ENCODE measurements at places on chromosomes 2 and 18.

GRCh38 chr18:78130232-78131195 lies 849.1 kb upstream of the SALL3 start:
- no peak for DNase-seq

DNA sequence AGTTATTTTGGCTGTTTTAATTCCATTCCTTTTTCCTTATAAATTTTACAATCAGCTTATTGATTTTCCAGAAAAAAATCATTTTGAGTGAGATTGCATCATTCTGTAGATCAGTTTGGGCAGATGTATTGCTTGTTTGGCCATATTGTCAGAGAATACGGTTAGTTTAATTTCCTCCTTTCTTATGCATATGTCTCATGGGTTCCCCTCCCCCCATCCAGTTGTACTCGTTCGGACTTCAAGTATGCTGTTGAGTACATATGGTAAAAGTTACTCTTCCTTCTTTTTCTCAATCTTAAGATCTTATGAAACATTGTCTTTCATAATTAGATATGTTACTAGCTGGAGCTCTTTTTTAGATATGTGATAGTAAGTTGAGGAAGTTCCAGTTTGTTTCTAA lies 131.2 kb upstream of the TTC27 start:
- no peak for DNase-seq

DNA sequence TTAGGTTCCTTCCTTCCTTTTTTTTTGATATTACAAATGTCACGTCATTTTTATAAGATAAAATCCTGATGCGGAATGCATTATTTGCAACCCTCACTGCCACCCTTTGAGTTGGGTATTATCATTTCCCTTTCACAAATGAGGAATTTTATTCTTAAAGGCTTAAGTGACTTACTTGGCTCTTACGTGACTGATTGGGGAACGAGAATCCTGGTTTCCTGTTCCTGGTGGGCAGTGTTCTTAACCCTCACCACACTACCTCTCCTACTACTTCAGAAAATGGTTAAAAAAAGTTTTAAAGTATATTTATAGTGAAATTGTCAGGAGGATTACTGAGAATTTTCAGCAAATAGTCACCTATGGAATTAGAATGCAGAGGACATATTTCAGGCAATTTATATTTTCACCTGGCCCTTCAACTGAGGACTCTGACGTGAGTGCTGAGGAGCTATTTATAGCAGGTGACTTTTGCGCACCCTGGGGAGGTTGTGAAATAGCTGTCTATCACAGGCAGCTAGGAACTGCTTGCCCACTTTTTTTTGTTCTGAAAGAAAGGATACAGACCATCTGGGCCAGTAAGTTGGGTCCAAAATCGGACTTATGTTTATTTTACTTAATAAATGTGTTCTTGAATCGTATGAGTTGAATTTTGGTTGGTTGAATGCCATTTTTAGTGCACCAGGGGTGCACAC lies 18.7 kb upstream of the RASGRP3 start:
- DNase-seq, result peak; percentile 40

DNA sequence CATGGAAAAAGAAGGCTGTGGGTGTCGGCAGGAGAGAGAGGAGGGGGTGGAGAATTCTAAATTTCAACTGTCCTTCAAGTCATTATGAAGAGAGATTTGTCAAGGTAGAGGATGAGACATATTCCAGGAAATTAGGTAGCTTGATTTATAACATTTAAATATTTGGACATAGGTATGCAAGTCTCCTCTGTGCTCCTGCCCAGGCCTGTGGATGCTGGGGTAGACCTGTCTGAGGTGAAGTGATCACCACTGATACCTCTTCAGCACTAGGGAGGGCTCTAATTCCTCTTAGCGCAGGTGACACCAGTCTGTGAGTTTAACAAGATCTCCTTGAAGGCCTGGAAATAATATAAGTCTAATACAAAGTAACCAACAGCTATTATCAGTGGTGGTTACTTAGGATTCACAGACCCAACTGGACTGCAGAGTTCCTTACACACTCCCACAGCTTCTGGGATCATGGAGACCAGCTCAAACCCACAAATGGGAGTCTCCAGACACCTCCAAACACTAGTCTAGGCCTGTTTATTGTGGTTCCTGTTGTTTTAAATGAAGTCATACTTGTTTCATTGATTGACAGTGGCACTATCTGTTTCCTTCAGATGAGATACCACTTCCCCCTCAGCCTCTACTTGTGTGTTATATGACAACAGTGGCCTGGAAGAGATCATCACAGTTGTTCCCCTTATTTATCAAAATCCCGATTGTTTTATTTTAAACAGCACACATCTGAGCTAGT lies 104.1 kb upstream of the ITPRID2 start:
- DNase-seq, result no peak

GRCh38 chr2:27914041-27914804 lies 23.7 kb downstream of the BABAM2 start:
- DNase-seq, result no peak

DNA sequence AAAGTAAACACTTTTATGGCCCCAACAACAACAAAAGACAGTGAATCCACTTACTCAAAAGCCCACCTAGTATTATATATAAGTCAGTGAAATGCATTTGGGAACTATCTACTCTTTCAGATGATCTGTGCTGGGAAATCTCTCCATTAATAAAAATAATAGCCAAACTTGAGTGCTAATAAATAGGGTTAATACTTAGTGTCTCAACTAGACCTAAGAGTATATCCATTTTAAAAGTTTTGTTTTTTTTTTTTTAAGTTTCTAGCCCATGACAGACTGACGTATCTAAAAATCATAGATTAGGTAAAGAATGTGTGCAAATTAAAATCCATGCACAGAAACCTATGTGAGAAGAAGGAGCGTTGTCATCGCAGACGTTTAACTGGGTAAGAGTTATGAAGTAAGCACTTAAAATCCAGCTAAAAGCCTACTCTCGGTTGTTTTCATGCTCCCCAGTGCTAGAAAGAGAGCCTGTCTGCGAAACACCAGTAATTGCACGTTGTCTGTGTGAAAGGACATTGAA lies 83.4 kb upstream of the PELI1 start:
- DNase-seq, result no peak

DNA sequence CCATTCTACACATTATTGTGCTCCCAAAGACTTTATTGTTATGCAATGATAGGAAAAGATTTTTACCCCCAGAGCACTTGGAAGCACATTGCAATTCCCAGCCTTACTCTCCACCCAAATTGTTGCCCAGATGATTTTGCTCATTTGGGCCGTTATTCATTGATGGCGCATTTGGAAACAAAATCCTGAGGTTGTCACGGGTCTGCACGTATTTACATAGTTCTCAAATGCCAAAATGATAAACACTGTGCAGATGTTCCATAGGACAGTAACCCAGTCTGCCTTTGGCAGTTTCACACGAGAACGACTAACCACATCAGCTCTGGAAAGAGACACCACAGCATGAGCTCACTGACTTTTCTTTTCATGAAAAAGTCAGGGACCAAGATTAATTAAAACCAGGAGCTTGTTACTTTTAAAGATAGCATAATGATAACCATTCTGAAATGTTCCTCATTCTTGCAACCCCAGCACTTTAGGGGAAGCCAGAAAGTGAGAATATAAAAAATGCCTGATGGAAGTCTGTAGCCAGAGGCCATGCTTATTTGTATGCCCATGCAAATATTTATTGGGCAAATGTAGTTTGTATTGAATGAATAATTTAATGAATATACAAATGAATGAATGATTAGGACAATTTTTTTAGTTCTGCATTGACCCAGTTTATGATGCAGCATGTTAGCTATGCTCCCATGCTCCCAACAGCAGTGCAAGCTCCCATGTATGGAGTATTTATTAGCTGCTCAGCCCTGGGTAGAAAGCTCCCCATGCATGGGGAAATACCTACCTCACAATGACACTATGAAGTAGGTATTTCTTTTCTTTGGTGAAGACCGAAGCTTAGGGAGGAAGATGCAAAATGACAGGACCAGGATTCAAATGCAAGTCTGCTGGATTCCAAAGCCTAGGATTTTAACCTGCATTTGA lies 84.6 kb downstream of the MAIP1 start:
- DNase-seq, result peak; percentile 14

DNA sequence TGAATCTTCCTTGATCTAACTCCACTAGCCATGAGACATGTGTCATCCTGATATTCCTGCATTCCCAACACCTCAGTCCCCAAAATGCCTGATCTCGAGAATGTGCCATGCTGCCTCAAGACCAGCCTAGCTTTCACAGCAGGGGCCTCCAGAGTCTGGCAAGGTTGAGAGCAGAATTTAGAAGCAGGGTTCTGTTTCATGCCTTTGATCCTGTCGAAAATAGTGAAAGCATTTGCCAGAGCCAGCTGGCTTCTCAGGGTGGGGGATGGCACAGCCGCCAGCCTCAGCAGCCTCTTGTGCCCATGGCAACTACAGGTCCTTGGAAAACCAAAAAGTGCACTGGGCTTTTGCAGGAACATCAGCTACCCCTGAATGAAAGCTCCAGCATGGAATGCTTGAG lies 143.5 kb downstream of the RTN4 start:
- no peak for DNase-seq

DNA sequence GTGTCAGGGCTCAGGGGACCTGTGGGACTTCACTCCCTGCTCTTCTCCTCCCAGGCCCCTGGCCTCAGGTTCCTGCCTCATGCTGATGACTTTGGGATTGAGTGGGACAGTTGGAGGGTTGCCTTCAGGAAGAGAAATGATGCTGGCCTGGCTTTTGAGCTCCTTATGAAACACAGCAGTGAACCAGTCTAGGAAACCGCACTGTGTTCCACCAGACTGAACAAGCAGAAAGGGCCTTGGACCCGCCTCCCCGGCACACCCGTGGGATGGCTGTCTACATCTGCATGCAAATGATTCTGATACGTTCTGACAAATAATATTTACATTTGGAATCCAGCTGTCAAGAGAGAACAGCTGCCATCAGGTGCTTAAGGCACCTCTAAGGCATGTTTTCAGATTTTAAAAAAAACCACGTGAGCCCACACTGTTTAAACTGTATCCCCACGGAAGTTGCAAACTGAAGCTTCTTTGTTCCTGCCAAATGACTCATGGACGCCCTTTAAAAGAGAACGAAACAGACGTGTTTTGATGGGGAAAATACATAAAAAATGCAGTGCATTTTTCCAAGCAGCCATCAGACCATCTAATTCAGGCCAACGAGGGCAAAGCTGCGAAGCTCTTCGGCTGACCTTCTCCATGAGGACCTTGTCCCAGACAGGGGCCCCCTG lies 27.6 kb upstream of the ASAP2 start:
- no peak for DNase-seq

GRCh38 chr2:223944166-223944702 lies 901 bp downstream of the WDFY1 start:
- peak; percentile 42 for DNase-seq

DNA sequence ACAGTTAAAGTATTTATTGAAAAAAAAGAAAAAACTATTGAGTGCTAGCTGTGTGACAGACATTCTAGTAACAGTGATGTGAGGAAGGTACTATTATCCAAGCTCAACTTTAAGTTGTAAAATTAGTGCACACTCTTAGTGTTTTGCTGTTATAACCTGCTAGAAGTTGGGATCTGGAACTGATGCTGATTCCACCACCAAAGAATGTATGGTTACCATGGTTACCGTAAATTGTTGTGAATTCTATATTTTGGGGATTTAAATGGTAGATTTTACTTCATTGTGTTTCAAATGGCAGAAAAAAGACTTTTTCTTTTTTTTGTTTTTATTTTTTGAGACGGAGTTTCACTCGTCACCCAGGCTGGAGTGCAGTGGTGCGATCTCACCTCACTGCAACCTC lies 5.3 kb downstream of the AGFG1 start:
- no peak for DNase-seq

- DNase-seq, result no peak
These were observed 24.2 kb upstream of the UGT1A8 start for GRCh38 chr2:233593201-233593600.

GRCh38 chr2:50347358-50348044 lies 684.4 kb downstream of the NRXN1 start:
- peak; percentile 2 for DNase-seq

- no peak for DNase-seq
These were observed 22.3 kb upstream of the CYRIA start for GRCh38 chr2:16687955-16688354.

DNA sequence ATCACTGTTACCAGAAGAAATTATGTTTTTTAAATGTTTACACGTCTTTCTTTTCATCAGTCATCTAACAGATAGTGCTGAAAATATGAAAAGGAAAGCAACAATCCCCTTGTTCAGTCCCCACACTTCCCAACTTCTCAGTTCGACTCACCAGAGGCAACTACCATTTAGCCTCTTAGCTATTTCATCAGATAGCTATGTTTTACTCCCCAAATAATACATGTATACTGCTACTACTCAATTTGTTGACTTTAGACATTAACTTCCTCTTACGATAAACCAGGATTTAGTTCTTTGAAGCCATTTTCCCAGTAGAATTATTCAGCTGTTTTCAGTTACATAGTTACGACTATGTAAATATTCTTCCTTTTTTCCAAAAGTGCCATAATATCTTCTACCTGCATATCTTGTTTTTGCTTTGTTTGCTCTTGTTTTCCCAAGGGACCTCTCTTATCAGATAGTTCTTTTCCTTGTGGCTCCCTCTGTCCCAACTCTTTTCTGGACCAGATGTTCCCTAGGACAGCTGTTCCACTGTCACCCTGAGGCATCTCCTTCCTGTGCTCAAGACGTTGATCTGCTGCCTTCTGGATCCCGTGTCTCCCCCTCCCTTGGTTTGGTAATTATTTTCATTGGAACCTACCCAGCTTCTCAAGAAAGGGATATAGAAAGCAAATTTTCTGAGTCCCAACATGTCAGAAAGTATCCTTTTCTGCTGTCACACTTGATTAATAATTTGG lies 289.3 kb upstream of the TANK start:
- no peak for DNase-seq

GRCh38 chr18:59885579-59886163 lies 14.1 kb upstream of the PMAIP1 start:
- no peak for DNase-seq

DNA sequence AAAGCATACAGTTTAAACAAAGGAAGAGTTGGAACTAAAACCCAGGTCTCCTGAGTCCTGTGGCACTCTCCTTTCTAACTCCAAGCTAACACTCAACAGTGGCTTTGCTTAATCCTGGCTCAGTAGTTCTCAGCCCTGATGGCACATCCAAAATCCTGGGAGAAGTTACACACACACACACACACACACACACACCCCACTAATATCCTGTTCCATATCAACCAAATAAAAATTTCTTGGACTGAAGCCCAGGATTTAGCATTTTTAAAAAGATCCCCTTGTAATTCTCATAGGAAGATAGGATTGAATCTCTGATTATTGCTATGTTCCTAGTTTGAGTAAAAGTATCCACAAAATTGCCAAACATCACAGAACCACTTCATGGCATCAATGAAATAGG lies 136.1 kb upstream of the RIOK3 start:
- no peak for DNase-seq

GRCh38 chr18:40382197-40382596 lies 1572.8 kb upstream of the PIK3C3 start:
- no peak for DNase-seq
